ENCODE measurements at places on chromosomes 12 and 14.

- DNase-seq: peak; percentile 95
Observed at GRCh38 chr14:22829661-22830442, at the start of gene MRPL52. Gene MRPL52, plus strand, starts transcription at chr14:22829887. Its CDS starts 26 bp downstream, at chr14:22829913.

- DNase-seq: no peak
Observed at GRCh38 chr14:94292872-94293577, at the start of gene SERPINA10. Gene SERPINA10, minus strand, starts transcription at chr14:94293268. Its CDS starts 2,675 bp downstream, at chr14:94290593.

- no peak for DNase-seq
Observed at GRCh38 chr14:71492346-71492745, 439.9 kb upstream of the RGS6 start.

- DNase-seq: no peak
Observed at GRCh38 chr12:8065991-8066594, at the start of gene C3AR1. Gene C3AR1, minus strand, starts transcription at chr12:8066359. Its CDS starts 6,174 bp downstream, at chr12:8060185.

DNA sequence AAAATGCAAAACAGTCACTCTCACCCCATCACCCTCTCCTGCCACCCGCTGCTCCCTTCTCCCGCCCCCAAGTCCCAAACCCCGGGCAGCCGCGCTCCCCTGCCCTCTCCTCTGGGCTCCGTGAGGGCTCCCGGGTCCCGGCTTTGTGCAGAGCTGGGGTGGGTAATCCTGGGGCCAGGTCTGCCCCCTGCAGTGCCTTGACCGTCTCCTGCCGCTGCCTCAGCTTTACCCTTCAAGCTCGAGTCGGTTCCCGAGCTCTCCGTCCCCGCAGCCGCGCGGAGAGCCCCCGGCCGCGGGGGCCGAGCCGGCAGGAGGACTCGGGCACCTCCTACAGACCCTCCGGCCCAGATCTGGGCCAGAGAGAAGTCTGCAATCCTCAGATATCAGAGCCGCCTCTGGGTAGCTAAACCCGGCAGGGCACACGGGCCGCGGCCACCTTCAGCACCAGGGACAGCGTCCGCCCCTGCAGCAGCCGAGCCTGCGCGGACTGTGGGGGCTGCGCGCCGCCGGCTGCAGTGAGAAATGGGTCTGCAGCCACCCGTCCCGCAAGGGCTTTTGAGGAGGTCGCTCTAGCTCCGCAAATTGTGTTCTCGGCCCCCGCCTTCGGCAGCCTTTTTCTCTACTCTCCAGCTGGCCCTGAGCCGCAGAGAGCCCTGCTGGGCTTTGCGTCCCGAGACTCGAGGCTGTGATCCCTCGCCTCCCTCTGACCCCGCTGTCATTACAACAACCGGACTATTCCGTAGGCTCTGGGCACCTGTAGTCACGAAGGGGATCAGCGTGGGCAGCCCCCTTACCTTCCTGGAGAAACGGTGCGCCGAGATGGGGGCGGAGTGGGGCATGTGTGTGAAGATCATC lies 1.2 kb downstream of the PRMT8 start:
- peak; percentile 75 for DNase-seq

DNA sequence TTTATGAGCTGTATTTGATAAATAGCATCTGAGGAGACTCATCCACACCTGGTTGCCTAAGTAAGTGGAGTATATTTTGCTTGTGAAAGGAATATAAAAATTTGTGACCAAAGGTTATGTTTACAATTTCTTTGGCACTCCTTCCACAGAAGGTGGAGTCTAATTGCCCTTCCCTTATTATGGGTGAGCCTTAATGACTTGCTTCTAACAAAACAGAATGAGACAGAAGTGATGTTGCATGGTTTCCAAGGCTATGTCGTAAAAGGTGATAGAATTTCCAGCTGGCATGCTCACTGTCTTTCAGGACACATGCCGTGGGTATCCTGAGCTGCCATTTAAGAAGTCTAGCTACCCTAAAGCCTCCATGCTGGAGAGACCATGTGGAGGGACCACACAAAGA lies 116.8 kb upstream of the ABCD2 start:
- DNase-seq: no peak

GRCh38 chr12:532908-533565 lies 73.3 kb downstream of the B4GALNT3 start:
- DNase-seq: no peak

DNA sequence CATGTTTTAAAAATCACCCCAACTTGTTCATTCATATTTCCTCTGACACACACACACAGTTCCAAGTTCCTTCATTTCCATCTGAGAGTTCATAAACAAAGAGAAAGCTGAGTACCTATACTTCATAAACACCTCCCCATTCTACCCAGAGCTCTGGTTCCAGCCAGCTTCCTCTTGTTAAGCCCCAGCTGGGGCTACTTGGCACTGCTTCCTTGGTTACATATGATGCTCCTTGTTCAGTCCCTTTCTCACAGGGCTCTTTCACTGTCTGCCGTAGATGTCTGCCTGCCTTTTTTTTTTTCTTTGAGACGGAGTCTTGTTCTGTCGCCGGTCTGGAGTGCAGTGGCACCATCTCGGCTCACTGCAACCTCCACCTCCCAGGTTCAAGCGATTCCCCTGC lies 77.5 kb downstream of the COX16 start:
- DNase-seq: no peak

- DNase-seq: no peak
Observed at GRCh38 chr12:43293396-43293795, 258.6 kb downstream of the ADAMTS20 start.

DNA sequence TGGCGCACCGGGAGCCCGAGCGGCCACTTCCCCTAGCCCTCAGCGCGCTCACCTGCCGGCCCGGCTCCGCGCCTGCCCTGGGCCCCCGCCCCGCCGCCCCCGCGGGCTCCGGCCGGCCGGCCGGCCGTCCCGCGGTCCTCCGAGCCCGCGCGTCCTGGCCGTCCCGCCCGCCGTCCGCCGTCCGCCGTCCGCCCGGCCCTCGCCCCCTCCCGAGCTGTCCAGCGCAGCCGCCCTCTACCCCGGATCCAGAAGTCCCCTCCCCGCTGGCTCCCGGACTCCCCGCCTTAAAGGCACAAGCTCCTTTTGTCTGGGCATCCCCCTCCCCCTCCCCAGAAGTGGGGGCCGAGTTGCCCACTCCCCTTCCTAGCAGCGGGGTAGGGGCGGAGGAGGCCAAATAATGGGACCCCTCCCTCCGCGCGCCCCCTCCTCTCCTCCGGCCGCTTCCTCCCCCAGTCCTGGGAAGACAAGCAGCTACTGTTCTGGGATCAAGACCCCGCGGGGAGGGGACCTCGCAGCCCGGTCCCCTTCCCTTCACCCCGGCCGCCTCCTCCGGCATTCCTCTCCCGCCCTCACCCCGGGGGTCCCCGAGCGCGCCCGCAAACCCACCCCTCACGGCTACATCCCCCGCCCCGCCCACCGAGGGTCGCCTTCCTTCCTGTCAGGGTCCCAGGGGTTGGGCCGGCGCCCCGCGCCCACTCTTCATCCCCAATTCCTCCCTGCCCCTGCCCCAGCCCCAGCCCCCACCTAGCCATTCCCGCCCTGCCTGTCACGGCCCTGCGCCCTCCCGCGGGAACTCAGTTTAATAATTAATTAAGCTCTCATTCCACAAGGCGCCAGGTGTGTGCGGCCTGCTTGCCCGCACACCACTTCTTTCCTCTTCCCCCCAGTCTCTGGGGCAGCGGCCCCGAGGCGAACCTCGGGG lies at the start of gene ADCY6:
TSS of gene ADCY6 (minus strand) at position 236 of the 922 bp plus-strand sequence. CDS start 5,655 bp downstream, outside the sequence.
- DNase-seq: peak; percentile 89

DNA sequence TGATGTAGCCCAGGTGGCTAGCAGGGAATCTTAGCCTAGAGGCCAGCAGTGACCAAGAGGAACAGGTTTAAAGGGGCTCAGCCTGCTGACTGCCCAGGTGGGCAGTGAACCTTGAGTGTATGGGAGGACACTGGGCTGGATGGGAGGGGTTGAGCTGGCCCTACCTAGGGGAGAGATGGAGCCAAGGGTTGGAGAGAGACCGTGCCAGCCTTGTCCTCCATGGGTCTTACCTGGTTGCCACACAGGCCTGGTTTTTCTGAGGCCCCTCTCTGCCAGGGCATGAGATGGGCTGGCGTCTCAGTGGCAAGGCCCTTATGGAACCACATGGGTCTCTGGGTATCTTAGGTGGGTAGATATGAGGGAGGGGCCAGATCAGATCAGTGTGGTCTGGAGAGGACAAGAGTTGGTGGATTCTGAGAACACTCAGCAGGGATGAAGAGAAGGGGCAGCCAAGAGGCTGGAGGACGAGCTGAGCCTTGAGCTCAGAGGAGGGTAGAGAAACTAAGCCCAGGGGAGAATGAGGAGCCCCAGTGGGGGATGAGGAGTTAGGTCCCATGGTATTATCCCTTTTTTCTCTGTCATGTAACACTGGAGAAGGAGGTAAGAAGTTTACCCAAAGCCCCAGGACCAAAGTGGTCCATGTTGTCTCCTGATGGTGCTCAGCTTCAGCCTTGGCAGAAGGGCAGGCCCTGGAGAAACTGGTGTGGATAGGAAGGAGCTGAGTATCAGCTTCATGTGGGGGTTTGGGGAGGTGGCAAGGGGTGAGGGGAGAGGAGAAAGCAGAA lies 3.7 kb downstream of the GZMB start:
- no peak for DNase-seq

GRCh38 chr14:42911642-42912041 lies 1305.0 kb downstream of the LRFN5 start:
- DNase-seq: no peak

DNA sequence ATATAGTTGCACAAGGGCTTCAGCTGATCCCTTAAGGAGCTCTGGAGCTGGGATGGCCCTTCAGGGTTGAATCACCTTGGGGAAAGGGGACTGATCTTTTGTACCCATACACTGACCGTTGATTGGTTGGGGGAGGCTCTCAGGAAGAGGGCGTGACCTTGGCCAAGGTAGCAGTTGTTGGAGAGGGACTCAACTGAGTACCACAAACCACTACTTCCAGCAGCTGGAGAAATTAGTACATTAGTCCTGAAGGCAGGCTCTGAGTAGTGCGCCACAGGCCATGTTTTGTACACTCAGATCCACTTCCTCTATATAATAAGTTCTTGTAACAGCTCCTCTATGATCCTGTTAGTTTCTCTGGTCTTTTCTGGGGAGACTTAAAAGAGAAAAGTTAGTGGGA lies 317.6 kb downstream of the CCDC91 start:
- DNase-seq: no peak

GRCh38 chr14:40494483-40494882 lies 1062.2 kb upstream of the FBXO33 start:
- no peak for DNase-seq

DNA sequence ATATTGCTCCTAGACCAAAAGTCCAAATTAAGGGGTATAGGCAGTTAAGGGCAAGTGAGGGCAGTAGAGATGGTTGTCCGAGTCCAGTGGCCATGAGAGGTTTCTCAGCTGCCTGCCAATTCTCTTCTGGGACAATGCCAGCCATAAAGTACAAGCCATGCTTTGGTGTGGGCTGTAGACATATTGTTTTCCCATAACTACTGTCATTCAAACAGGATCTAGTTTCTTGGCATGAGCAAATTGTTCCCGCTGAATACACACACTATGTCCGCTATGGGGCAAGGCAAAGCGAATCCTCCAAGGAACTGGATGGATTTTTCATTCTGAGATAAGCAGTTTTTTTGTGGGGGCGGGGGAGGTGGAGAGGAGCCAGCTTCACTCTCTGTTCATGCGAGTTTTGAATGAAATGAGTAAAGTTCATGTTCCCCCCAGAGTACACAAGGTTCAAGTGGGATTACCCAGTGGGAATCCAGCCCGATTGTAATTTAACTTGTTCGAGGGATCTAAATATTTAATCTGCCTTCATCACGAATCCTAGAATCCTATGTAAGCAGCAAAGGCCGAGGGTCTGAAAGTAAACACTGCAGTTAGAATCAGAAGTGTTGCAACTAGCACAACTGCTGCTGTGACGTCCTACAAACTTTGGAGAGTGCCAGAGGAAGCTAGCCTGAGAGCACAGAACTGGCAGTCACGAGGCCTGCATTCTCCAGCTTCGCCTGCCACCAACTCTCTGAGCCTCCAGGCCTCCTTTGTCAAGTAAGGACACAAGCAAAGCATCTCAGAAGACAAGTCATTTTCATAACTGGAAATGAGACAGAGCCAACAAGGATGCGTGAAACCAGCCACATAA lies 137.0 kb downstream of the CRADD start:
- DNase-seq: peak; percentile 47

DNA sequence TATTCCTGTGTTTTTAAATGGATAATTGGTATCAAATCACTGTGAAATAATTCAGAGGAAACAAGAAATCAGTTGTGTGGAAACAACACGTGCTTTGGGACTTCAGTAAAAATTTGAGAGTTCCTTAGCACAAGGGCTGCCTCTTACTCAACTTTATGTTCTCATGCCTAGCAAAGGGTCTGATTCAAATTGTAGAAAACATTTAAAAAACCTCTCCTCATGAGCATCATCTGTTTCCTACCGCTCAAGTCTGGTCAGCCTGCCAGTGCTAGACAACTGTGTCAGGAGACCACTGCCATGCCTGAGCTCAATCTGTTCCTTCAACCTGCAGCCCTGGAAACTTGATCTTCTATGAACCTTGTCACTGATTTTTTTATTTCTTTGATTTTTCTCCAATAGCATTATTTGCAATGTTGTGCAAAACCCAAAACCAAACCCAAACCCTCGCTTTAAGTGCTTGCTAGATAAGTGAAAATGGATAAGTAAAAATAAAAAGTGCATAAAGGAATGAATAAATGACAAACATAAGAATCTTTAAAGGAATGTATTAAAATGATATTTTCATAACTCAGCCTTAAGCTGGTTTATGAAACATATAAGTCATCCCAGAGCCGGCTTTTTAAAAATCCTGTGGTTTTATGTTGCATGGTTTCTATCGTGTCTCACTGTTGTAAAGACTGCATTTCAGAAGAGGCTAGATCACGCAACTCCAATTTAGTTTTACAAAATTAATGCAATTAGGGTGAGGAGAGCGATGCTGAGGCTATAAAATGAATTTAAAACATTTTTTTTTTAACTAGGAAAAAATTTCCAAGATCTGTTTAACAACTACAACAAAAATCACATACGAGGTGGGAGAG lies 361.2 kb upstream of the PDE3A start:
- no peak for DNase-seq

GRCh38 chr14:60647081-60647836 lies 2.0 kb downstream of the SIX1 start:
- no peak for DNase-seq

GRCh38 chr12:131608740-131609690 lies 101.9 kb upstream of the SFSWAP start:
- peak; percentile 29 for DNase-seq

DNA sequence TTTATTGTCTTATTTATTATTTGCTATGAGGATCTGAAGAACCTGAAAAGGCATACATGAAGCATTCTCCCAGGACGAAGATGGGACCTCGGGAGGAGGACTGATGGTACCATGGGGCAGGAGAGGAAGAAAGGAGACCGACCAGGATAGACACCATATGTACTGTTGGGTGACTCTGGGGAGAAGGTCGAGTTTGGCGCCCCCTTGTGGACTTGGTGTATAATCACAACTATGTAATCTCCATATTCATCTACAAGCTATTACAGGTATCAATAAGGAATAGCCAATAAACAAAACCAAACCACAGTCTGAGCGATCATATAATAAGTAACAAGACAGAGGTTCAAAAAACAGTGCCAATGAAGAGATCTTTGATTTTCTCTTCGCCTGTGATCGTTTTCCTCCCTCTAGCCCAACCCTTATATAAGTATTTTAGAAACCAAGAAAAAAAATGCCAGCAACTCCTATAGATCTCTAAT lies 139.1 kb downstream of the SPTSSA start:
- DNase-seq: peak; percentile 87

GRCh38 chr14:101217080-101217463 lies 313.6 kb upstream of the RTL1 start:
- DNase-seq: no peak

Data from pancreas (tissue), 10 donors.